HS-5 (cell line): ENCODE measurements at places on chromosomes 11 and 22.

DNA sequence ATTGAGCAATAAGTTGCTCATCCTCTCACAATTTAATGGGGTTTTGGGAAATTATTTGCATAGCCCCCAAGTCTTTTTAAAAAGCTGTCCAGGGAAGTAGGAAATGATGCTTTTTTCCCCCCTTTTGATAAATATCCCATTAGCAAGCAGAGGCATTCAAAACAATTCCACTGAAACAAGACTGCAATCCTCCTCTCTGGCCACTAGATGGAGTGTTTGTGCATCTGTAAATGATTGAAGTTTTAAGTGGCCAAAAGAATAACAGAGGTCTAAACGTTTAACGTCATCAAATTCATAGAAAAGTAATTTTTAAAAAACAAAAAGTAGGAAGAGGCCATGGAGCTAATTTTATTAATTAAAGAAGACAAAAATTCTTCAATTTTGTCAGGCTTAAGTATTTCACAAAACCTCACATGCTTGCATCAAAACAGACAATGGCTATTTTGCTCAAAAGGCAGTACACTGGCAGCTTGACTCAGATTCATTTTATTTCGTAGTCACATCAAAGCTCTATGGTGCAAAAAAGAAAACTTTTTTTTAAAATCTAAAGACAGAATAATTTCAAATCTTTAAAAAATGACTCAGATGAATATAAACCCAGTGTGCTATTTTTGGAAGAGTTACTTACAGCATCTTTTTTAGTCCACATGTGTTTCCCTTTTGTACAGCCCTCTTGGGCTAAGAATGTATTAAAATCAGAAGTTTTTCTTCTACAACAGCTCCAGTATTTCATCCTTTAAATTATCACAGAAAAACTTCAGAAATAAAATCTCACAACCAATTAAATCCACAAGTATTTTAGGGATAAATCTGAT lies 17.8 kb downstream of the CHORDC1 start:
- no peak for DNase-seq

DNA sequence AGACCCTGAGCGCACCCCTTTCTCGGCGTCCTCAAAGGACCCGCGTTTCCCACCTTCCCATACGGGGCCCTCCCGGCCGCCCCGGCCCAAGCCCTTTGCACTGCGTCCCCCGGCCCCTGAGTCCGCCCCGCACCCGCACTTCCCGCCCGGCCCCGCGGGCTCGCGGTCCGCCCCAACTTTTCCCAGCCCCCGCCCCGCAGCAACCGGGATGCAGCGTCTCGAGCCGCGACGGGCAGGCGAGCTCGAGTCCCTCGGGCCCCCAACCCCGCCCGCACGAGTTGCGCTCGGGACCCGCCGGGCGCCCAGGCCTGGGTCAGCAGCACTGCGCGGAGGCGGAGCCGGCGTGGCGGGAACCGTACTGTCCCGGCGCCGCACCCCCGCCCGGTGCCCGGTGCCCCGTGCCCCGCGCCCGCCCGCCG lies 371 bp downstream of the SMCO4 start:
- no peak for DNase-seq

DNA sequence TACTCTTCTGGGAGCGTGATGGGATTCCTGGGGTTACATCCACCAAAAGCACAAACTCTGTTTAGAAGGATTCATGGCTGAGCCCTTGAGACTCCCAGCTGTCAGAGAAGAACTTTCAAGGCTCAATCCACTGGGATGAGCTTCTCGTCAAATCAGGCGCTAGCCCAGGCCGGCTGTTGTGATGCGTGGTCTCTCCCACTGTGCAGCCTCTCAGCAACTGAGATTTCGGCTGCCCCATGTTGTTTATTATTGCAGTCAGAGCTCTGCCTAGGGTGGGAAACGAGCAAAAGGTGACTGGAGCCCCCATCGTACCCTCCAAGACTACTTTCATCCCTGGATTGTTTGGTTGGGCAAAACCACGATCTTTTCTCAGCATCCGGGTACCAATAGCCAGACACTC lies 251.6 kb downstream of the ETS1 start:
- no peak for DNase-seq

- DNase-seq: no peak
These were observed 9.1 kb upstream of the MN1 start for GRCh38 chr22:27810609-27811151.

- no peak for DNase-seq
These were observed 12.4 kb upstream of the NUP160 start for GRCh38 chr11:47860536-47860935.

GRCh38 chr22:29443861-29444792 lies 5.7 kb downstream of the RFPL1 start:
- no peak for DNase-seq
